ENCODE measurements at places on chromosomes 4 and X. TPM values are rescaled to one million over a fixed set of nuclear protein-coding genes. Genes with fewer than 3 reads are reported as not detected.

DNA sequence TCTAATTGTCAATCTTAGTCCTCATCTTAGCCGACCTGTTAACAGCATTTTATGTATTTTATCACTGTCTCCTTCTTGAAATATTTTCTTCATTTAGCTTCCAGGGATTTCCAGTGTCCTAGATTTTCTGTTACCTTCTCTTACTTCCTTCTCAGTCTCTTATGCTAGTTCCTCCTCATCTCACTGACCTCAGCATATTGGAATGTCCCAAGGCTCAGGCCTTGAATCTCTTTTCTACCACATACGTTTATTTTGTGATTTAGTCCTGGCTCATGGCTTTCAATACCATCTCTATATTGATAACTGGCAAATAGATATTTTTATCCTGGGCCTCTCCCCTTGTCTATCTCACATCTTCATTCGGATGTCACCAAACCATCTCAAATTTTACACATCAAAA, 61.1 kb downstream of the IQCM start:
- no peak for DNase-seq

DNA sequence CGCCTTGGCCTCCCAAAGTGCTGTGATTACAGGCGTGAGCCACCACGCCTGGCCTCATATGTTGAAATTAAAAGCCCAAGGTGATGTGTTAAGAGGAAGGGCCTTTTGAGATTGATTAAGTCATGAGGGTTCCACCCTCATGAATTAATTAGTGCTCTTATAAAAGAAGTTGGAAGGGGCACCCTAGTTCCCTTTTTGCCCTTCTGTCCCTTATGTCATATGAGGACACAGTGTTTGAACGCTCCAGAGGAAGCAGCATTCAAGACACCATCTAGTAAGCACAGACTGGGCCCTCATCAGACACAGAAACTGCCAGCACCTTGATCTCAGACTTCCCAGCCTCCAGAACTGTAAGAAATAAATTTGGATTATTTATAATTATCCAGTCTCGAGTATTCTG, 5.1 kb upstream of the APLN start:
- DNase-seq: no peak

Gene BTC
- 6.3 TPM for polyA plus RNA-seq

GRCh38 chr4:35541888-35542213, 702.5 kb downstream of the ARAP2 start:
- no peak for DNase-seq

GRCh38 chr4:53044651-53044960, 182.5 kb downstream of the RASL11B start:
- no peak for DNase-seq

Gene STAP1
- polyA plus RNA-seq: 0.32 TPM

DNA sequence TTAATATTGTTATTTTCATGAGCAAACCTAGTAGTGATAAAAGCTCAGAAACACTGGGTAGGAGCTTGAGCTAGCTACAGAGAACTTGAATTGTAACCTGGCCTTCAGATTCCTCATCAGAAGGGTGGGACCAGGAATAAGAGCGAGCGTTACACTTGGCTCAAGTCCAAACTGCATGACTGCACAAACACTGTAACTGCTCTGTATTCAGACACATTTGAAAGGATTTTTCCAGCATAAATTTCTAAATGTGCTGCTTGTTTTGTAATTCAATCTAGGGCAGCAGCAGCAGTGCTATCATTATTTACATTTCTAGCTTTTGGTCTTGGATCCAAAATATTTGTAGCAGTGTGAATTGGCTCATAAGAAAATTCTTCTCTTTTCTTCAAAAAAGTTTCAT, 133.0 kb upstream of the TMLHE start:
- no peak for DNase-seq

Gene CEP44
- polyA plus RNA-seq: 28.1 TPM

DNA sequence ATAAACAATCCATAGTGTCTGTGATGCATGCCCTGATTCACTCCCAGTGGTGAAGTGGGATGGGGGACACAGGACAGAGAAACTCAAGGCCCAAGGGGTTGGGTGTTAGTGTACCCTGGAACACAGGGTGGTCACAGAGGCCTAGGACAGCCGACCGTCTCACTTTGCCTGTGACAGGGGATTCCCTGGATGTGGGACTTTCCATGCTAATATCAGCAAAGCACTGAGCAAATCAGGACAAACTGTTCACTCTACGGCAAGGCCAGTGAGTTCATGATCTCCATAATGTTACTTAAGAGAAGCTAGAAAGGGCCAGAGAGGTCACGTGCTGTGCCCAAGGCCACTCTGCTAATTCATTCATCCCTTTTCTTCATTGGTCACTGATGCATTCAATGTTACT, 158.7 kb upstream of the RBPJ start:
- DNase-seq: no peak

GRCh38 chrX:130197464-130197863, 25.7 kb downstream of the RAB33A start:
- DNase-seq: no peak

Gene FRMPD4
- 0.09 TPM for polyA plus RNA-seq

GRCh38 chr4:4663028-4663427, 121.2 kb upstream of the STX18 start:
- DNase-seq: no peak

Gene KLKB1
- 1.1 TPM for polyA plus RNA-seq

All from left renal pelvis (tissue), 4 donors.